Vagina (tissue), 2 donors: ENCODE measurements at places on chromosomes 4 and X.

DNA sequence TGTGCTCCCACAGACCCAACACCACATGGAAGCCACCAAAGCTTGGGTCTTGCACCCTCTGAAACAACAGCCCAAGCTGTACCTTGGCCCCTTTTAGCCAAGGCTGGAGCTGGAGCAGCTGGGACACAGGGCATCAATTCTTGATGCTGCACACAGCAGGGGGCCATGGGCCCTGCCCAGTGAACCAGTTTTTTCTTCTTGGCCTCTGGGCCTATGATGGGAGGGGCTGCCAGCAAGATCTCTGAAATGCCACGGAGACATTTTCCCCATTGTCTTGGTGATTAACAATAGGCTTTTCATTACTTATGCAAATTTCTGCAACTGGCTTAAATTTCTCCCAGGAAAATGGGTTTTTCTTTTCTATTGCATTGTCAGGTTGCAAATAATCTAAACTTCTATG lies 49.0 kb downstream of the SPANXA2 start:
- H3K27ac ChIP-seq, result no peak overlapping the region
- H3K27me3 ChIP-seq, result no peaks in the 10 kb centered on the region
- DNase-seq, result no peak
- no peaks in the 10 kb centered on the region for H3K4me1 ChIP-seq
- H3K4me3 ChIP-seq, result no peak overlapping the region

GRCh38 chr4:176792326-176793059 lies at the start of gene VEGFC:
VEGFC (minus strand) TSS chr4:176792922; CDS start chr4:176792311, 611 bp downstream.
- H3K27ac ChIP-seq, result peak within 1 kb of the TSS; percentile 79
- no peaks in the 10 kb centered on the region for H3K36me3 ChIP-seq
- H3K4me3 ChIP-seq, result peak within 1 kb of the TSS; percentile 65
- H3K27me3 ChIP-seq, result no peaks in the 10 kb centered on the region
- DNase-seq, result no peak

- DNase-seq, result no peak
- no peaks in the 10 kb centered on the region for H3K4me1 ChIP-seq
- H3K36me3 ChIP-seq, result no peaks in the 10 kb centered on the region
- H3K27ac ChIP-seq, result no peak overlapping the region
- no peaks in the 10 kb centered on the region for H3K27me3 ChIP-seq
Measured at GRCh38 chr4:98536631-98537030, 121.8 kb downstream of the TSPAN5 start.

DNA sequence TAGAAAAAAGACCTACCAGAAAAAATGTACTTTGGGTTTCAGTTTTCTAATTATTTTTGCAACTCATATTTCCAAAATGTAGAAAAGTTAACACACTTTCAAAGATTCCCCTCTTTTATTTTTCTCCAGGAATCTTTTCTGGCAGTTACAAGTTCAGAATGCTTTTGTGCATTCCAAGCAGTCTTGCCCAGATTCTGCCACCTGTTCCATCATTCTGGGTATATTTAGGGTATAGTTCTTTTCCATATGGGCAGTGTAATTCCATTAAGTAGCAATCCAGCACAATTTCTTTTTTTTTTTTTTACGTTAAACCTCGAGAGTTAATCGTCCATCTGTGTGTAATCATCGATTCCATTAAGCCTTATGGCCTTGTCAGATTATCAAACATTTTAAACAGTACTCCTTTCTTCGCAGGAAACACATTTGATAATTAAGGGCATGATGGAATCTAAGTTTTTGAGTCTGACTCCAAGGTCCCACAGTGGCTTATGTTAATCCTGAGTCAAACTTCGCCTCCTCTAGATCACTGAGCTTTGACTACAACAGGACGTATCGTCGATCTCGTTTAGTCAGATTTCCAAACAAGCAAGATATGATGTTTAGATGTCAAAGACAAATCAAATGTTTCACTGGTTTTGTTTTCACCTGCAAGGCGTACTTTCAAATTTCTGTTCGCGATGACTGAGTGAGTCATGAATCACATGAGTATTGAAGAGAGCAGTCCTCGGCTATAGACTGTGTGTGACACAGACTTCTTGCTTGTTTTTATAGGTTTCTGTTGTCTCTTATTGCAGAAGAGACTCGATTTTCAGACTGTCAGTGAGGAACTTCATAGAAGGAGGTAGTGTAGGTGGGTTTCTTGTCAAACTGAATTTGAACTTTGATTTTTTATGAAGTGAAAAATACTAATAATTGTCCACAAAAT lies 118.9 kb upstream of the GK2 start:
- DNase-seq, result no peak
- H3K4me1 ChIP-seq, result no peaks in the 10 kb centered on the region
- H3K27me3 ChIP-seq, result no peaks in the 10 kb centered on the region
- no peak overlapping the region for H3K4me3 ChIP-seq
- no peak overlapping the region for H3K27ac ChIP-seq

DNA sequence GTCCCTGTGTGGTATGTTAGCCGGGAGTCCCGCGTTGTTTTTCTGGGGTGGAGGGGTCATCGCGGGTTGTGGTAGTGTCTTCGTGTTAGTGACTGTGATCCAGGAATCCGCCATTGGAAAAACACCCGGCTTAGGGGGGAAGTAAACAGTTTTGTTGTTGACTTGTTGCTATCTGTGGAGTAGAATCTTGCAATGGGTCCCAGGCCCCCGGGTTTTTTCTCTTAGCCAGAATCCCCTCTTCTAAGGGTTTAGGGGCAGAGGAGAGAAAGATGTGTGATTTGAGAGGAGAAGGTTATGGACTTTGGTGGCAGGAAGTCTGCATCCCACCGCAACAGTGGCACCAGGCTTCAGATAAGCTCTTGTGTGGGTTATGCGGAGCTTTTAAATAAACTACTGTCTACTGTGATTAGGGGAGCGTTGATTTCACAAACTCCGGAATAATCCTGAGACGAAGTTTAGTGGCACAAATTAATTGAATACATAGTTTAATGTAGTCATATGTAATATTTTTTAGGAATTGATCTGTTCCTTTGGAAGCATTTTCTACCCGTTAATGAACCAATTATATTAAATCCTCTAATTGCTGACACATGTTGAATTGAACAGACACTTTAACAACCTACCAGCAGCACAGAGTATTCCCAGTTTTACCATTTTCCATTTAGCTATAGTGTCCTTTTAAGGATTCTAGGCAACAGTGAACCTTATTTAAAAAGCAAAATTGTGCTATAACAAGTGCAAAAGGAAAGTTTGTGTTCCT lies 1.4 kb downstream of the DDX3X start:
- peak overlapping the region; percentile 100 for H3K27ac ChIP-seq
- peak overlapping the region; percentile 97 for H3K4me3 ChIP-seq
- H3K27me3 ChIP-seq, result no peaks in the 10 kb centered on the region
- peaks cover 51% of the 10 kb centered on the region for H3K4me1 ChIP-seq
- DNase-seq, result no peak
- H3K36me3 ChIP-seq, result no peaks in the 10 kb centered on the region
